ENCODE measurements at places on chromosomes 2 and 18.

GRCh38 chr18:50004013-50004412, 190.7 kb upstream of the ACAA2 start:
- no peak for DNase-seq

- no peak for DNase-seq
Measured at GRCh38 chr2:160256507-160256906, 56.4 kb upstream of the ITGB6 start.

- DNase-seq, result no peak
Measured at GRCh38 chr18:61198486-61198885, 134.7 kb upstream of the CDH20 start.

DNA sequence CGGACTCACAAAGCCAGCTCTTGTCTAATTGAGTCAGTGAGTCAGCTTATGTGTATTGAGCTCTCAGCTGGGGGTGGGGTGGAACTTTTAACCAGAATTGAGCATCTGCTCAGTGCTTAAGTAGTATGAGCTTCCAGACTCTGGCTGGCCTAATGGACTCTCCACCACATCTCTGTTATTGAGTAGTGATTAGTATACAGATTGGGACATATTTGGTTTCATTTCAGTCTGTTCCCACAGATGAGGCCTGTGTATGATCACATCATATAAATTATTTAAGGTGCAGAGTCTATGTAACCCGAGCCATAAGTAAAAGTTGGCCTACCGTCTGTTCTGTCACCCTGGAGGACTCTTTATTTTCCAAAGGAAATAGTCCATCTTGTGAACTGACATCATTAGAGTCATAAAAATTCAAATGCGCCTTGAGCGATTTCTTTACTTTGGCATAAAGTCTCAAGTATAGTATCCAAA, 152.1 kb downstream of the THSD7B start:
- DNase-seq, result no peak

GRCh38 chr2:74010087-74010541, 25.4 kb downstream of the TET3 start:
- no peak for DNase-seq
